ENCODE measurements at places on chromosomes 6 and 20.

GRCh38 chr6:28747083-28747630, 176.6 kb downstream of the TRIM27 start:
- no peak for DNase-seq

- no peak for DNase-seq
These were observed 1.0 kb upstream of the TAGAP start for GRCh38 chr6:159045801-159046200.

GRCh38 chr20:52904837-52905236, 67.3 kb upstream of the TSHZ2 start:
- DNase-seq: no peak

DNA sequence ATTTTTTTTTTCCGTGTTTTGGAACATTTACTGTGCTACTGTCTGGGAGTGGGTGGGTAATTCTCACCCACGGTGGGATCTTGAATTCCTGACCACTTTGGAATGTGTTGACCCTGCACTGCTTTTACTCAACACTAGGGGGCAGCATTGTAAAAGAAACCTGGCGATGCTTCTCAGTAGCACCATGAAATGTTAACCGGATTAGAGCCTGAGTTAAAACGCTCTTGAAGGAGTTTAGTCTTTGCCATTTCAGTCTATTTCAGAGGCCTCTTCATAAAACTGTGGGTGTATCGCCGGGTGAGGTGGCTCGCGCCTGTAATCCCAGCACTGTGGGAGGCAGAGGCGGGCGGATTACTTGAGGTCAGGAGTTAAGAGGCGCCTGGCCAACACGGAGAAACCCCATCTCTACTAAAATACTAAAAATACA, 114.4 kb upstream of the PRND start:
- DNase-seq: peak; percentile 52

- no peak for DNase-seq
These were observed 105.6 kb downstream of the PREX1 start for GRCh38 chr20:48722002-48722731.

DNA sequence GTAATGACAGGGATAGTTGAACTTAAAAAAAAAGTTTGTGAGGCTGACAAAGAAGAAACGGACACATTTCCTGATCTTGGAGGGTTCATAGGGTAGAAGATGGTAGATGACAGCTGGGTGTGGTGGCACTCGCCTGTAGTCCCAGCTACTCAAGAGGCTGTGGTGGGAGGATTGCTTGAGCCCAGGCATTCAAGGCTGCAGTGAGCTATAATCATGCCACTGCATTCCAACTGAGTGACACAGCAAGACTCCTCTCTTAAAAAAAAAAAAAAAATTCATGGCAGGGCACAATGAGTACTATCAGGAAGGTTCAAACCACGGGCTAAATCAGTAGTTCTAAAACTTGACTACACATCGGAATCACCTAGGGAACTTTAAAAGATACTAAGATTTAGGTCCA, 2.0 kb upstream of the MICA start:
- no peak for DNase-seq

GRCh38 chr6:153442096-153442495, 311.0 kb upstream of the RGS17 start:
- DNase-seq: no peak

DNA sequence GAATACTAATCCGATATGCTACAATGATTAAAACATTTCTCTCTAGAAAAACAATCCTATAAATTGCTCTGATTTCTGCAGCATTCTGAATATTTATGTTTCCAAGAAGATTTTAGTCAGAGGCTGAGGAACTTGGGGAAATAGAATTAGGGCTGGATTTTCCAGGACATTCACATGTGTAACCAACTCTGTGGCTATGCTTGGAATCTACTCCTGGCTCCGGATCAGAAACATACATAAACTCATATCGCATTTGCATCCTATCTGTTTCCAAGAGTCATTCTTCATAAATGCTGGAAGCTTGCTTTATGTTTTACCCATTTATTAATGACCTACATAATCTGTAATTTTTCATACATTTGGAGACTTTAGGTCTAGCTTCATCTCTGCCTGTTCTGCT, 459.9 kb upstream of the MARCKS start:
- no peak for DNase-seq

- no peak for DNase-seq
These were observed 34.8 kb downstream of the RNASET2 start for GRCh38 chr6:166921570-166921969.

DNA sequence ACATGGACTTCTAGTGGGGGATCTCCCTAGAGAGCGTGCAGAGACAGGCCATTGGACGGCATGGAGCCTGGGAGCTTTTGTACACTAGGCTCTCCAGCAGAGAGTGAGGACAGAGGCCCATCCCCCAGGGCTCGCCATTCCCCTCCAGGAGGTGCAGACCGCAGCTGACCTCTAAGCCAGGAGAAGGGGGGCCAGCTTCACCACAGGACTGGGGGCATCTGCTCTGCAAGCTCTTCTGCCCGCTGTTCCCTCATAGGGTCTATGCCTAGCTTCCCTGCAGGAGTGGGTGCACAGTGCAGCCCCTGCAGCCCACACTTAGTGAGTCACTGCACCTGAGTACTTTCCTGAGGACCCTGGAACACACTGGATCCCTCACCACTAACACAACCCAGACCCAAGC, 94.4 kb downstream of the FHL5 start:
- no peak for DNase-seq

- no peak for DNase-seq
These were observed 22.9 kb downstream of the HTR1B start for GRCh38 chr6:77440206-77440976.

GRCh38 chr6:156617941-156618340, 159.2 kb upstream of the ARID1B start:
- DNase-seq: no peak

DNA sequence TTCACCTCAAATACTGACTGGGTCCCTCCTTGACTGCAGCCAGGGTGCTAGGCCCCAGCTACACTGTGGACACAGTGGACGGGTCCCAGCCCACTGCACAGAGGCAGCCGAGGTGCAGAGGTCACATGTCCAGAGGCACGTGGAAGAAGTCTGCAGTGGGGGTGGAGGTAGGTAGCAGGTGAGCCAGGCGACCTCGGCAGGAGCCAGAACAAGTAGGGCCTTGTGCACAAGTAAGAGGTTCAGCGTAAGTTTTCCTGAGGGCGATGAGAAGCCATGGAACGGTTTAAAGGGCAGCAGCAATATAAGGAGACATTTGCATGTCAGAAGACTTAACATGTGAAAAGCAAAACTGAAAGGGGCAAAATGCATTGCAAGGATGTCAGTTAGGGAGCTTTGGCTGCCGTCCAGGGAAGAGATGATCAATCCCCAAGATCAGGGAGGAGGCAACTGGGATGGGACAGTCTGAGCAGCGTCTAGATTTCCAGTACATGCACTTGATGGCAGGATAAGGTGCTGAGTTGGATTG, 49.7 kb upstream of the SNX9 start:
- no peak for DNase-seq

GRCh38 chr6:65896140-65896539, 189.1 kb upstream of the EYS start:
- DNase-seq: no peak

GRCh38 chr6:133590814-133591213, 298.1 kb upstream of the TCF21 start:
- DNase-seq: no peak

GRCh38 chr6:37011656-37012378, 6.4 kb downstream of the FGD2 start:
- no peak for DNase-seq

- DNase-seq: no peak
These were observed 42.4 kb upstream of the PLCB1 start for GRCh38 chr20:8089668-8090067.

- no peak for DNase-seq
These were observed 2.9 kb downstream of the SOX12 start for GRCh38 chr20:328027-328974.

DNA sequence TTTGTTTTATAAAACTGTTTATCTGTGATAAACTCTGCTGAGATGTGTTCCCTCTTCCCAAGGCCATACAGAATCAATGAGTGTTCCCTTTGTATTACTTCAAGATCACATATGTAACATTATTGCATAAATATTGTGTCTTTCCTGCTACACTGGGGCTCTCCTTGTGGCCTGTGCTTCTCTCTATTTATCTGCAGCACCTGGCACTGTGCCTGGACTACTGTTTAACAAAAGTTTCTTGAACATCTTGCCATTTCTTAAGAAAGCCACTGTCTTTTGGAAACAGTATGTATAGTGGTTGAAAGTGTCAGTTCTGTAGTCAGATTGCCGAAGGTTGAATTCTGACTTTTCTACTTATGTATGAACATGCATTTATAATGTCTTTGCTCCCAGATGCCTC, 169.0 kb upstream of the SCGN start:
- DNase-seq: no peak

GRCh38 chr6:111823831-111824607, 49.2 kb downstream of the FYN start:
- DNase-seq: no peak

GRCh38 chr6:88179692-88180091, 13.5 kb upstream of the CNR1 start:
- DNase-seq: no peak

DNA sequence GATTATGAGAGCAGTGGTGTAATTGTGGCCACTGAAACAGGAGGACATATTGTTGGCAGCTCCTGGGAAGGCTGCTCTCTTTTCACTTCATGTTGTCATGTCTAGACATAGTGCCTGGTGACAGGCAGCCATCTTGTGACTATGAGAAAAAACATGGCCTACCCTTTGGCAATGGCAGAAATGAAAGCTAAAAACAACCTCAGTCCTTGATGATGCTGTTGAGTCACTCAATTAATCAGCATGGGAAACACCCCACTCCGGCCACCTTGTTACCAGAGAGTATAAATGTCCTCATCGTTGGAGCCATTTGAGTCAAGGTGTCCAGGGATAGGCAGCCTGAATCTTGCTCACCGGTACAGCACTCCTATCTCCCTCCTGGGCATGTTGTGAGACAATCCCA, 31.2 kb upstream of the HMGA1 start:
- DNase-seq: no peak

DNA sequence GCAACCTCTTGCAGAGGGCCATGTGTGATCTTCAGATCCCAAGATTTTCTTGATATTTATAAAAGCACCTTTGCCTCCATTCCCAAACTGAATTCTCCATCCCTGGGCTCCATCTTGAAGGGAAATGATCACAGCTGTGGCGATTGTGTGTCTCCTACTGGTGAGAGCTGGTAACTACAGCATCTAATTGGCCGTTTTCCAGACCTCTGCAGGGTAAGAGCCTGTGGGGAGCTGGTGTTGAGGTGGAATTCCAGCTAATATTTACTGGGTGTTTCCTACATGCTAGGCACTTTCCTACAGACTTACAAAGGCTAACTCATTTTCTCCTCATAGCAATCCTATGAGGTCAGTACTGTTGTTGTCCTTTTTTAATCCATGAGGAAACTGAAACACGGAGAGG, 59.2 kb upstream of the FNDC1 start:
- no peak for DNase-seq

DNA sequence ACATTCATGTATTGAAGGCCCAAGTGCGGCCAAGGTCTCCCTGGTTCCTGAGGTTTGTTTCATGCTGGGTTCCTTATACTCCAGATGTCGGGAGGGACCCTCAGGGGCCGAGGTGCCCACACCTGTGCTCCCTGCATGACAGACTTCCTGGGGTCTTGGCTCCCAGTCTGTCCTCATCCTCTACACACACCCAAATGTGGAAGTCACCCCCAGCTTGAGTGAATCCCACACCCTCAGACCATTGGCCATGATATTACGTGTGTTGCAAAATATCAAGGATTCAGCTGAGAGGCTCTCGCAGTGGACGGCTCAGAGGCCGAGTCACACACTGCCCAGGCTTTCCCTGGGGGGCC, 82.2 kb upstream of the DUSP22 start:
- DNase-seq: no peak

DNA sequence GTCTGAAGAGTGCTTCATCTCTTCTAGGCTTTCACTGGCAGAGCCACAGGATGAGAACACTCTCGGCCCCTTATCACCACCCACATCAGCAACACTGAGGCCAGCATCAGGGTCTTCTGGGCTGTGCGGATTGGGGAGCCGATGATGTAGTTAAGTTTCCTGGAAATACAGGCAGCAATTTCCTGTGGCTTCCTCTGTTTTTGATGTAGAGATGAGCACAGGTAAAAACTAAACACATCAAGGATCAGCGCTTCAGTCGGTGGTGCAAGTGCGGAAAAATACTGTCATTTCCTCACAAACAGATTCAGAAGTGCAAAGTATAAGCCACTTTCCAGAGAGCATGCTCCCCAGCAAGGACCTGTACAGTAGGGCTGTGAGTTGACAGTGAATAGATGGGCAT, 62.6 kb downstream of the BACH2 start:
- no peak for DNase-seq

DNA sequence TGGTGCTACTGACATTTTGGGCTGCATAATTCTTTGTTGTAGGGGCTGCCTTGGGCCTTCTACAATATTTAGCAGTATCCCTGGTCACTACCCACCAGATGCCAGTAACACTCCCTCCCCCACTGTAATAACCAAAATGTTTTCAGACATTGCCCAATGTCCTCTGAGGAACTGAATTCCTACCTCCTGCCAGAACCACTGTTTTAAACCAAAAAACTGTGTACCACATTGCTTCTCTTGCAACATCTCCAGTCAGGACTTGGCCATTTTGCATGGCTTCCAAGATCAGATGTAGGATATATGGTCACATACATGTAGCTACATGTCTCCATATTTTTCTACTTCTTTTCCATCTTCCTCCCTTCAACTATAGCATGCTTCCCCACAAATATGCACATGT, 97.4 kb upstream of the IFNGR1 start:
- no peak for DNase-seq

DNA sequence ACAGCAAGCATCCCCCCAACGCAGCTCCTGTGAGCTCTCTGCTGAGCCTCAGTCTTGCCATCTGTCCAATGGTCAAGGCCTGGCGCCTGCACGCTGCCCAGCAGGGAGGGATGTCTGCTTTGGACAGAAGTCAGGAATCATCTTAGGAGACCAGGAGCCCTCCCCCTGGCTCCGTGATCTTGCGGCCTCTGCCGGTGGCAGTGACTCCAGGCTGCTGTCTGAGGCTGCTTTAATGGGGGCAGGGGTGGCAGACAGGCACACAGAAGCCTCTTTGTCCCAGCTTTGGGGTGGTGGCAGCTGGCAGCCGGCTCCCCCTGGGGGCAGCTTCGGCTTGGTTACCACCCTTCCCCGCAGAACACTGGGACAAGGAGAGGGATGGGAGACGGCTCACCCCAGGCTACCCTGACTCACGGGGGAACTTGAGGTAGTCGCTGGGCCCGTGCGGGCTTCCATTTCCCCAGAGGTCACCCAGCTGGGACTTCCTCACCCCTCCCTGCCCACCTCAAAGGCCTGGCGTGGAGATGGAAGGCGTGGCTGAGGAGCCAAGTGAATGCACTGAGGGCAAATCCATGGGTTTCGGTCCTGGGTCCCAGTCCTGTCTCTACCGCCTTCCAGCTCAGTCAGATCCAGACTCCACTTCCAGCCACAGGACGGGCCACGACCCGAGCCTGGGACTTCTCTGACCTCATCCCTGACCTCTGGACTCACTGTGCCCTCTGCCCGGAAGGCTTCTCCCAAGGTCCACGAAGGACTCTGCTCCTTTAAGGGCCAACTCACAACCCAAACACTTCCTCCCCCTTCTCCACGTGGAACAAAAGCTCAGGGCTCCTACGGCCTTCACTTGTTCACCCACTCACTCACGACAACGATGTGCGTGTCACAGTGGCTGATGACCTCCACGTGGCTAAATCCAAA, 14.8 kb downstream of the PEDS1 start:
- DNase-seq: no peak

- no peak for DNase-seq
These were observed 1.5 kb downstream of the TMEM181 start for GRCh38 chr6:158561321-158561884.
